ENCODE measurements at places on chromosomes 2 and 18.

- DNase-seq: no peak
Measured at GRCh38 chr2:9403924-9404323, 19.4 kb downstream of the ITGB1BP1 start.

DNA sequence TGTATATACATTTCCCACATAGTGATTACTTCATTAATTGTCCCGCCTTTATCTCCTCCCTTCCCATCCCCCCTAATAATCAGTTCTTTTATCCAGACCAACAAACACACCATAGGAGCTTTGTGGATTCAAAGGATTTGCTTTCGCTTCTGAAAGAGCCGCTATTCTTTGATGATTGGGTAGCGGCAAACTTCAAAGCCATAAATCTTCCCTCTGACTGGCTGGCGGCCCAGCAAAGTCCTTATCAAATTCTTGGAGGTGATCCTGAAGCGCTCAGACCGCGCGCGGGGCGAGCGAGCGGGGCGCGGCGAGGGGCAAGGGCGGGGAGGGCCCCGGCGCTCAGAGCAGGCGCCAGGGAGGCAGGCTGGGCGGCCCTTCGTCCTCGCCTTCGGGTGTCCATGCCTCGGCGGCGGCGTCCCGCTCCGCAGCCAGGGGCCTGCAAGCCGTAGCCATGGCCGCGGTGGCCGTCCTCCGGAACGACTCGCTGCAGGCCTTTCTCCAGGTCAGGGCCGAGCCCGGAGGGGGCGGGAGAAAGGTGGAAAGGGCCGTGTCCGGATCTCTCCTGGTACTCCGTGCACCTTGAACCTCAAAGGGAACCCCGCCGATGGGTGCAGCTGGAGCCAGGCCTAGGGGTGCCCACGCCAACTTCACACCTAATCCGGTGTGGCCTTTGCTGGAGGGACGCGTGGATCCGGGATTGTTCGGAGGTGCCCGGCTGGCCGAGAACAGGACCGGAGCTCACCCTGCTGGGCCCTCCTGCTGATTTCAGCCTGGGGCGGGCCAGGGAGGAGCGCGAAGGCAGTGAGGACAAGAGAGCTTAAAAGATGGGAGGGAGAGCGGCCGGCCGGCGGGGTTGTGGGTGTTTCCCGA lies at the start of gene SP5:
SP5 (plus strand) TSS at position 276 of the 870 bp plus-strand sequence; CDS start at position 452, 176 bp downstream.
- peak; percentile 12 for DNase-seq

DNA sequence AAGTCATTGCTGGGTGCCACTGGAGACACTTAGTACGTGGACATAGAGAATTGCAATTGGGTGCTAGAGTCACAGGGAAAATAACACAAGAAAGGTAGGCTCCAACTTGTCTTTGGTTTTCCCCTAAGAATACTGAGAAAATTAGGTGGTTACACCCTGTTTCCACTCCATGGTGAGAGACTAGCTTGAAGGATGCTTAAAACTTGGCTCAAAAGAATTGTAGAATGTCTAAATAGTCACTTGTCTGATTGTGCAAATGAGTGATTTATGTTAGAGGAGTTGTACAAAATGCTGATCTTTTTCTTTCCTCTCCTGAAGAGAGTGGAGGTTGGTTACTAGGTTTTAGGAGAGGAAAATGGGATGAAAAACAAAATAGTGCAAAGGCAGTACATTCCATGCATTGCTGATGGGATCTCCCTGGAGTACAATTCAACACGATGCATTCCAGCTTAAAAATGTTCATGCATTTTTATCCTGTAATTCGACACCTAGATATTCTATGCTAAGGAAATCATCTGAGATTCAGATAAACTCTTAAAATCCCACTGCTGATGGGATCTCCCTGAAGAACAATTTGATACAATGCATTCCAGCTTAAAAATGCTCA lies 2.2 kb upstream of the SERPINB12 start:
- DNase-seq: no peak

GRCh38 chr2:234683950-234684349 lies 187.1 kb upstream of the ARL4C start:
- no peak for DNase-seq

DNA sequence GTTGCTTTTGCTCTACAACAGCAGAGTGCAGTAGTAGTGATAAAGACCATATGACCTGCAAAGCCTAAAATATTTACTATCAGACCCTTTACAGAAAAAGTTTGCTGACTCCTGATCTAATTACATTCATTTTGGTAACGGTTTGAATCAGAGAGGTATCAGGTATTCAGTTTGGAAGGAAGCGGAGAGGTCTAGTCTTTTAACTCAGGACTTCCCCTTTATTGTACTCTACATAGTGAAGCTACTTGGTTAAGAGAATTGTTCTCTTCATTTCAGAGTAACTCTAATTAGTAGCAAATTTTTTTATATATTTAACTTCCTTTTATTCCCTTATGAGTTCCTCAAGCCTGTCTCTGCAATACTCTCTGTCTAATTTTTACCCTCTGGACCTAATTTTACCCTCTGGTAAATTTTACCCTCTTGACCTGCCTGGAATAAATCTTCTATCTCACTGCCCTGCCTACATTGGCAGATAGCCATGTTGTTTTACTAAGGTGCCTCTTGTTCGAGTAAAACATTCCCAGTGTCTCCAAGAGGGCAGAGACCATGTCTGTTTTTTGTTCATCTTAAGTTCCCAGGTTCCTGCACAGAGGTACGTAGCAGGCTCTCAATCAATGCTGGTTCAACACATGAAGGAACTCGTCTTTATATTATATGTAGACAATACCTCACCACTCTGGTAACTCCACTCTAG lies 170.6 kb downstream of the DNAH6 start:
- DNase-seq: no peak

- DNase-seq: no peak
Measured at GRCh38 chr2:101047774-101048173, 45.7 kb downstream of the RPL31 start.

- no peak for DNase-seq
Measured at GRCh38 chr2:137724912-137725311, 239.4 kb upstream of the HNMT start.

- no peak for DNase-seq
Measured at GRCh38 chr2:238128534-238129001, 9.9 kb upstream of the KLHL30 start.

DNA sequence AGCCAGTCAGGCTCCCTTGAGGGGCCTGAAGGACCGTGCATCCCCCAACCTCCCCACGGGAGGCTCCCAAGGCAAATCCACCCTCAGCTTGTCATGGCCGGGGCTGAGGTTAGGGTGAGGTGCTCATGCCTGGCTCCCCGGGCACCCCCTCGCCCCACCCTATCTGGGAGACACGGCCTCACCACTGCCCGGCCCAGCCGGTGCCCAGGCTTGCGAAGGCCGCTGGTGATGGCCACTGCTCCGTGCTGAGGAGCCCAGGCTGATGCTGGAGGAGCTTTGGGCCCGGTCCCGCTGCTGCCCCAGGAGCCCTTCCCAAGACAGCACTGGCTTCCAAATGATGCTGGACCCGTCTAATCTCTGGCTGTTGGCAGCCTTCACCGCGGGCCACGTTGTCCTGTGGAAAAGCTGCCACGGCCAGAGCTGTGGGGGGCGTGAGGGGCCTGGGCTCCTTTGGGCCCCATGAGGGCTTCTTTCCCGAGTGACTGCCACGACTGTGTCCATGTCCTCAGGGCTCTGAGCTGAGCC lies 135.7 kb upstream of the CTDP1 start:
- DNase-seq: no peak

DNA sequence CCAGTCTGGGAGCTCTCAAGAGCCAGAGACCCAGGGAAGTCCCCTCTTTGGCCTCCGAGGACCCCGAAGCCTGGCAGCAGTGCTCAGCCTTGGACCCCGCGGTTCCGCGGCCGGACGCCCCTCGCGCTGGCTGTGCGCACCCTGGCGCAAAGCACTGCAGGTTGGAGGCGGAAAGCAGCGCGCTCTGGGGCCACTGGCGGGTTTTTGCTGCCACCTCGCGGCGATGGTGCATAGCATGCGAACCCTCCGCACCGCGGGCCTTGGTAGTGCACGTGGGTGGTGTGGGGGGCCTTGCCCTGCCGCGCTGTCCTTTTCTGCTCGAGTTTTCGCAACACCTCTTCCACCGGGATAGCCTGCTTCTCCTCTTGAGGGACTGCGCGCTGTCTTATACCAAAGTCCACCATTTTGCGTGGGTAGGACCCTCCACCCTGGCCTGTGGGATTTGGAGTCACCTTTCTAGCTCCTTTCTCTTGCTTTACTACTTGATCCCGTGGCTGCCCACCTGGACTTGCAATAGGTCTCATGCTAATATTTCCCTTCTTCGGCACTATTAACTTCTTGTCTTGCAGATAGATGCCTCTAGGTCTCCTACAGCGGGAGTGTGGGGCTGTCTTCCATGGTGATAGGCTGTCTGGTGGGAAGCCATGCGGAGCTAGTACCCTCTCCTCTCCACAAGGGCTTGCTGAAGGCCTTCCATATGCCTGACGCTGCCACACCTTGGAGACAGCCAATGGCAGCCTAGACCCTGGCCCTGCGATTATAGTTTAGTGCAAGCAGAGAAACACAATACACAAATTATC lies 14.3 kb downstream of the SIX3 start:
- DNase-seq: peak; percentile 66

GRCh38 chr2:204078003-204078698 lies 141.6 kb downstream of the ICOS start:
- DNase-seq: no peak

GRCh38 chr2:220163486-220163885 lies 536.1 kb downstream of the SLC4A3 start:
- DNase-seq: no peak

DNA sequence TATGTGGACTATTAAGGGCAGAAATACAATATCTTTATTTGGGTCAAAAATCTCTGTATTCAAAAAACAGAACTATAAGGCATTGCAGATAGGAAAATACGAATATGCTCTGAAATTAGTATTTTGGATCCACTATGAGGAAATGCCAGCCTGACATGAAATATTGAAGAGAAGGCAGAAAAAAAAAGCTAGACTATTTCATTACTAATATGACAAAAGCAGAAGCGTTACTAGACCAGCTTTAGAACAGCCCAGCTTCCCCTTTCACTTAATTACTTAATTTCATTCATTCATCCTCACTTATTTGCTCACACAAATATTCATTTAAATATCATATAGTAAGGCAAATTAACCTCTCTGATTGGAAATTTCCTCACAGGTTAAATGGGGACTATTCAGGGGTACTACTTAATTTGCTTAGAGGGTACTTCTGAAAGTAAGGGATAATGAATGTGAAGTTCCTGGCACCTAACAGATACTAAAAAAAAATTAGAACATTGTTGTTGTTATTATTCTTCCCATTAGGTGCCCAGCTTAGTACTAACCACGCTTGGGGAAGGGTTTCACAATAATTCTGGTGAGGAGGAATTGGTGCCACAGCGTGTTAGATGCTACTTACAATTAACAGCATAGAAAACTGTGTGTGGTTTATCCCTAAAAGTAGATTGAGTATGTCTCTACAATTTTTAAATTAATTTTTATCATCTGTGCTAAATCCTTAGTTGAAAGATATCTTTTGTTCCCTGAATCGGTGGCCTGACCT lies 71.1 kb upstream of the CTLA4 start:
- DNase-seq: no peak

DNA sequence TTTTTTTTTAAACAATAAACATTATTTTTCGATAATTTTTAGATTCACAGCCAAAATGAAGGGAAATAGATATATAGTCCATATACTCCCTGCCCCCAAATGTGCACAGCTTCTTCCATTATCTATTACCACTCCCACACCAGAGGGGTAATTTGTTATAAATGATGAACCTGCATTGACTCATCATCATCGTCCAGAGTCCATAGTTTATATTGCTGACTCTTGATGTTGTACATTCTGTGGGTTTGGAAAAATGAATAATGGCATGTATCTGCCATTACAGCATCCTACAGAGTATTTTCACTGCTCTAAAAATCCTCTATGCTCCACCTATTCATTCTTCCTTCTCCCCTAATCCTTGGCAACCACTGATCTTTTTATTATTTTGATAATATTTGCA lies 121.5 kb downstream of the LTBP1 start:
- DNase-seq: no peak
